ENCODE measurements at places on chromosomes 5 and 9. TPM values are rescaled to one million over a fixed set of nuclear protein-coding genes. Genes with fewer than 3 reads are reported as not detected.

PCDHGB4 gene
- total RNA-seq = 14.2 TPM

LRSAM1 gene
- 19.6 TPM for total RNA-seq

SYK gene
- total RNA-seq = 8.0 TPM

CCL19 gene
- not detected for total RNA-seq

ST8SIA4 gene
- total RNA-seq = 0.33 TPM

ZNF462 gene
- 20.0 TPM for total RNA-seq

MINAR2 gene
- not detected for total RNA-seq
